Tibial artery (tissue), 4 donors: ENCODE measurements at places on chromosomes 3 and 15.

GRCh38 chr3:150129166-150129565 is 158.5 kb upstream of the PFN2 start:
- no peak for DNase-seq

- no peak for DNase-seq
Observed at GRCh38 chr3:26437678-26438077, 184.9 kb upstream of the LRRC3B start.

GRCh38 chr15:99998661-99999101 is 265.4 kb upstream of the LYSMD4 start:
- peak; percentile 54 for DNase-seq

DNA sequence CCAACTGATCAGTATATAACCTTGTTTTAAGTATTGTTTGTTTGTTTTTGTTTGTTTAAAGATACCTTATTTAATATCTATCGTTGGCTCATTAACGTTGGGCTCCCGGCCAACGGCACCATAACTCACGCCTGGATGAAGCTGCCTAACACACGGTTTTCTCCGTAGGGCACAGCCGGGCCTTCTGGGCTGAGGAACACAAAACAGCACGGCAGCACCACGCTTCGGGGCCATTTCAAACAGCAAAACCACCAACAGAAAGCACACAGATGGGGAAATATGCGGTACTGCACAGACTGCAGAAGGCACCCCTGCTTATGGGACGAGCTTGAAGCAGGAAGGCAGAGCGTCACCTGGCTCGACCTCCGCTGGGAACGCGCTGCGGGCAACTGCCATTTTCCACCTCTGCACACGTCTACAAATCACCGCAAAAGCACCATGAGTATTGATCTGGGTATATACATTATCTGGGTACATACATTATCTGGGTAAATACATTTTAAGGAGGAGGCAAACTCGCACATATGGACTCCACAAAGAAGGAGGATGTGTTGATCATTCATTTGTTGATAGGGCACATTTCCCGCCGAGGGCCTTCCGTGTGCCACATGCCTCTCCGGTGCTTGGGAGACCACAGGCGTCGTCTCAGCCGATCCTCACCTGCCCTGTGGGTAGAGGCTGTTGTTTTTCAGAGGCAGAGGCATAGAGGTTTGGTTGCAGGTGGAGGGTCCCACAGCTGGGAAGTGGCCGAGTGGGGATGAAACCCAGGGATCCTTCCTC is 123.7 kb upstream of the ATP2B2 start:
- no peak for DNase-seq

DNA sequence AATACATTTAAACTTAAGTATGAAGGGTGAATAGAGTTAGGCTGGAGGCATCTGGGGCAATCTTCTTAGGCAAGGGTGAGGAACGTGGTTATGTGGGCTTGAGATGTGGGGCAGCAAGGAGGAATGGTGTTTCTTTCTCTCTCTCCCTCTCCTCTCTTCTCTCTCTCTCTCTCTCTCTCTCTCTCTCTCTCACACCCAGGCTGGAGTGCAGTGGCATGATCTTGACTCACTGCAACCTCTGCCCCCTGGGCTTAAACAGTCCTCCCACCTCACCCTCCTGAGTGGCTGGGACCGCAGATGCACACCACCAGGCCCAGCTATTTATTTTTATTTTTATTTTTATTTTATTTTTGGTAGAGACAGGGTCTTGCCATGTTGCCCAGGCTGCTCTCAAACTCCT is 4.0 kb upstream of the MGA start:
- no peak for DNase-seq

DNA sequence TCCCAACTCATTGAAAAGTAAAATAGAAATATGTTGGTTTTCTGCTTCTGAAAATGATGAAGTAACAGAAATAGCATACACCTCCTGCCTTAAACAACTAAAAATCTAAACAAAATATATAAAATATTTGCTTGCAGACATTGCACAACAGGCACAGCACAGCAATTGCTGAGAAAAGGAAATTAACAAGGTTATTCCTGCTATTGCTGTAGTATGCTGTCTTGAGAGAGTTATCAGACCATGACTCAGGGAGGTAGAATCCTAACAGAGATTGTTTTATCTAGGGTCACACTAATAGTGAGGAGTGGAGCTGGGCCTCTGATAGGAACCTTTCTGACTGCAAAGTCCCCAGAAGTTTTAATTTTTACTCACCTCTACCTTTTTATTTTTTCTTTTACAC is 72.6 kb downstream of the ZBTB20 start:
- DNase-seq, result no peak

GRCh38 chr15:62209821-62210220 is 44.7 kb upstream of the C2CD4B start:
- no peak for DNase-seq

- no peak for DNase-seq
Observed at GRCh38 chr15:22845289-22845900, 6.9 kb downstream of the NIPA2 start.

- DNase-seq, result no peak
Observed at GRCh38 chr3:53550005-53550620, 55.7 kb downstream of the CACNA1D start.

GRCh38 chr3:50122071-50122470 is 33.1 kb upstream of the SEMA3F start:
- DNase-seq, result no peak

DNA sequence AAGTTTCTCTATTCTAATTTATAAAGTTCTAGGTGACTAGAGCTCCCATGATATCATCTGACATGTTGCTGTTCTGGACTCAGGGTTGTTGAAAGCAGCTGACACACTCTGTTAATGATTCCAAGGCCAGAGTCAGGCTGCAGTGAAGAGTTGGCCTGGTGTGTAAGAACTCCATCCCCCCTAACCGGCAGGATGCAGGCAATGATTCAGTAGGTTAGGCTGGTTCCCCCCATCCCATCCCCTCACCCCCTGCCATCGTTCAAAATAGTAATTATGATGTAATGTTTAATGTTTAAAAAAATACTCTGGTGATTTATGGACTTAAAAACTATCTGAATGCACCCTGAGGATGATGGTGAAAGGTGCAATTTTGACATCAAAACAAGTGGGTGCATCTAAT is 4.6 kb upstream of the TRIM71 start:
- no peak for DNase-seq

- no peak for DNase-seq
Observed at GRCh38 chr15:47504624-47505256, 212.6 kb upstream of the SEMA6D start.

- DNase-seq, result peak; percentile 40
Observed at GRCh38 chr15:68770216-68770615, 50.5 kb downstream of the ANP32A start.

- peak; percentile 23 for DNase-seq
Observed at GRCh38 chr3:143973259-143974021, 1.8 kb downstream of the DIPK2A start.

DNA sequence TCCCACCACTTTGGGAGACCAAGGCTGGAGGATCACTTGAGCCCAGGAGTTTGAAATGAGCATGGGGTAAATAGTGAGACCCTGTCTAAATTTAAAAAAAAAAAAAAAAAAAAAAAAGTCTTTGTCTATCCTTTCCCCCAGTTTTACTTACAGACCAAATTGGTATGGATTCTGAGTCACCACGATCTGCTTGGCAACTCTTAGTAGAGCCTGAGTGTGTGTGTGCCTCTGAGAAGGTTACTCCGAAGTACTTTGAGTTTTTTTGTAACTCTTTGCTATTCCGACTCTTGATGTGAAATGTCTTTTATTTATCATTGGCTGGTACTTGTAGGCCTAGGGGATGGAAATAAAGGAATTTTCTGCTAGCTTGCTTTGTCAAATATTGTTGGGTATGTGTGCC is 63.3 kb downstream of the RBM6 start:
- DNase-seq, result no peak

- no peak for DNase-seq
Observed at GRCh38 chr3:134617608-134618477, 33.0 kb downstream of the KY start.

DNA sequence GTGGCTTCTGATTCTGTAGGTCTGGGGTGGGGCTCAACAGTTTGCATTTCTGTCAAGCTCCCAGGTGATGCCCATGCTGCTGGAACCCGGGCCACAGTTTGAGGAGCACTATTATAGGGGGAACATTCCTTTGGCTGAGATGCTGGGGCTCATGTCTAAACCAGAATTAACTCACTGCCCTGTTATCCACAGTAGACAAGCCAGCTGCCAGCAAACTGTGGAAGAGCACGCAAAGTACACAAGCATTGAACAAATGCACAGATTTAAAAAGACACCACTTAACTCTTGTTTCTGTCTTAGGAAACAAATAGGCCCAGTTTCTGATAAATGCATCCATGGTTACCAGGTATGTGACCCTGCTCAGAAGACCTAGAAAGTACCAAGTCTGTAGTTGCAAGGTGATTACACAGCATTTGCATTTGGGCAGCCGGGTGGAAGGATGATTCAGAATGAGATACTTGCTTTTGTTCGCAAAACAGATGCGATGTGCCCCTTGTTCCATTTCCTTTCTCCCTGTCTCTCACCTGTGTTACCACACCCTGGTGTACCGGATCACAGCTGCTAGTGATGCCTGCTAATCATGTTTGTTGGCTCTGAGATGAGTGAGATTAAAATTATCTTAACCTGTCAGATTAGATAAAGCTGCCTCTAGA is 12.4 kb downstream of the GYG1 start:
- DNase-seq, result no peak

- no peak for DNase-seq
Observed at GRCh38 chr3:33250712-33251111, 26.5 kb upstream of the FBXL2 start.

GRCh38 chr3:167930453-167930852 is 165.3 kb downstream of the GOLIM4 start:
- no peak for DNase-seq

GRCh38 chr15:100438570-100438969 is 90.2 kb downstream of the CERS3 start:
- peak; percentile 55 for DNase-seq

DNA sequence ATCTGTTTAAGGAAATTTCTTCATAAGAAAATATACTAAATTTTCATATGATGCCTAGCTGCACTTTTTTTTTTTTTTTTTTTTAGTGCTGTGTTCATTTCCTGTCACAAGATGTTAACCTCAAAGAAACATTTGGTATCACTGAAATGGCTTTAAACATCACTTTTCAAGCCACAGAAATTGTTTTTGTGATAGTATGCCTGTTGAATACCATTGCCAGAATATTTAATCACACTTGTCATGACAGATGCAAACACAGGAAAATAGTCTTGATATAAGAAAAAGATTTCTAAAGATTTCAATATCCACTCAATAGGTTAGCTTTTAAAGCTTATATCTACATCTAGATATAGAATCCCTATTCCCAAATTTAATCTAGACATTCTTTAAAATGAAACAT is 608.5 kb upstream of the AGTR1 start:
- no peak for DNase-seq

- DNase-seq, result no peak
Observed at GRCh38 chr3:69320871-69321271, 65.0 kb downstream of the FRMD4B start.

DNA sequence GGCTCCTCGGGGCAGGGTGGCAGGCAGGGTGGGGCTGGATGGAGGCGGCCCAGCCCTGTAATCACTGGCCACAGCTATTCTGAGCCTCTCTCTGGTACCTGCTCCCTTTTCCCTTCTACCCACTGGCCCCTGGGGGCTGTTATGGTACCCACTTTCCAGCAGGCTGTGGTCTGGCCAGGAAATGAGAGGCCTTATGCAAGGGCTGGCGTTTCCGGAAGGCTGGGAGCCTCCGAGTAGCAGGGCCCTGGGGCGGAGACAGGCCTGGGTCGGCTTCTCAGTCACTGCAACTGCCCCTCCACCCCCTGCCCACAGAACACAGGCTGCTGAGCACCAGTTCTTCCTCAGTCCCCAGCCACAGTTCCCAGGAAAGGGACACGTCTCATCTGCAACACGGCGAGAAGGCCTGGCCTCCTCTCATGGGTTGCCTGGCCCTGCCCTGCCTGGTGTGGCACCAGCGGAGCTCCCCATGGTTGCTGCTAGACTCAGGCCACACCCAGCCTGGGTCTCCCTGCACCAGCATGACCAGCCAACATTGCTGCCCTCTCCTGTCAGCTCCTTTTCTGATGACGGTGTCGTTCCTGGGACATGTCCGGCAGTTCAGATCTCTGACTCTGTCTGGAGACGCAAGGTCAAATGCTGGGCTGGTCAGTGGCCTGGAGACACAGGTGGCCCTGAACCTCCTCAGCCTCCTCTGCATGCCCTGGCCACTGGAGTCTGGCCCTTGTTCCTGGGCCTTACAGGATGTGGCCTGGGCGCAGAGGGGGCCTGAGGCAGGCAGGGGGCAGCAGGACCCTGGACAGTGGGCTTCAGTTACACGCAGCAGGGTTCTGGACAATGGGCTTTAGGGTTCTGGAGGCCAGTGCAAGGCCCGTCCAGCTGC is 6.5 kb downstream of the CHST13 start:
- DNase-seq, result peak; percentile 76

GRCh38 chr15:80434926-80435720 is 30.9 kb downstream of the ARNT2 start:
- DNase-seq, result no peak

GRCh38 chr3:186933816-186934215 is 3.5 kb downstream of the ST6GAL1 start:
- no peak for DNase-seq

DNA sequence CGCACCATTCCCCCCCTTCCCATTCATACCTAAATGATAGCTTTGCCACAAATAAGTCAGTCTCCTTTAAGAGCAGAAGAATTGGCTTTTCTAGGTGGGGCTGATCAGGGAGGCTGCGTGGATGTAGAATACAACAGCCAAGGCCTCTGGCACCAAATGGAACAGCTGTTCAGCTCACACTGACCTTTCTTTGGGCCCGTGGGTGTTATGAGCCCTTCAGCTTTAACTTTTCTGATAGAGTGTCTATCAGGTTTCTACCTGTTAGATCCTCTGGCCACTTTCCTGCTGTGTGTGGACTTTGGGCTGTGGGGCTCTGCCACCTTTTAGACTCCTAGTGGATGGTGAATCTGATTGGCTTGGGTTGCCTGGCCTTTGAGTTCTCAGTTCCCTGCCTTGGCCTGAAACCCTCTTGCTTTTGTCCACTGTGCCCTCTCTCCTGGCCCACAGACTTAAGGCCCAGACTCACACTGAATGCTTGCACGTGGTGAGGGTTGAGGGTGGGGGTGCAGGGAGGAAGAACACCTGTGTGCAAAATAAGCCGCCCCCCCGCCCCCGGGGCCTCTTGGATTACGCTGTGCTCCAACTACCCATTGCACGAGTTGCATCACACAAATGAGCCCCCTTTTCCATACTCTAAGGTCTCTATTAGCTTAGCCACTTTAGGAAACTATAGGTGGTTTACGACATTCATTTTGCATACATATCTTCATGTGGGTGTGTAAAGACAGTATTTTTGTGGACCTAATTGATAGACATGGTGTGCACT is 1.3 kb upstream of the RFX7 start:
- no peak for DNase-seq

- no peak for DNase-seq
Observed at GRCh38 chr3:119639494-119640350, 20.7 kb downstream of the POPDC2 start.

- no peak for DNase-seq
Observed at GRCh38 chr15:57405133-57405532, 28.8 kb downstream of the CGNL1 start.
